ENCODE measurements at places on chromosomes 5 and 9. TPM values are rescaled to one million over a fixed set of nuclear protein-coding genes. Genes with fewer than 3 reads are reported as not detected.

DNA sequence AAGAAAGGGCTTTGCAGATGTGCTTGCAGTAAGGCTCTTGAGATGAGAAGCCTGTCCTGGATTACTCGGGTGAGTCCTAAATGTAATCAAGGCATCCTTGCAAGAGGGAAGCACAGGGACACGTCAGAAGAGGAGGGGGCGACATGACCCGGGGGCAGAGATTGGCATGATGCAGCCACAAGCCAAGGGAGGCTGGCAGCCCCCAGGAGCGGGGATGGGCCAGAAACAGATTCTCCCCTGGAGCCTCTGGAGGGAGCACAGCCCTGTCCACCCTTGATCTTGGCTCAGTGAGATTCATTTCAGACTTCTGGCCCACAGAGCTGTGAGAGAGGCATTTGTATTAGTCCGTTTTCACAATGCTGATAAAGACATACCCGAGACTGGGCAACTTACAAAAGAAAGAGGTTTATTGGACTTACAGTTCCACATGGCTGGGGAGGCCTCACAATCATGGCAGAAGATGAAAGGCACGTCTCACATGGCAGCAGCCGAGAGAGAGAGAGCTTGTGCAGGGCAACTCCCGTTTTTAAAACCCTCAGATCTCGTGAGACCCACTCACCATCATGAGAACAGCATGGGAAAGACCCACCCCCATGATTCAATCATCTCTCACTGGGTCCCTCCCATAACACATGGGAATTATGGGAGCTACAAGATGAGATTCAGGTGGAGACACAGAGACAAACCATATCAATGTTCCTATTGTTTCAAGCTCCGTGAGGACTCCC, 76.1 kb downstream of the ADAMTS2 start:
- peaks cover 2% of the 10 kb centered on the region for H3K27me3 ChIP-seq
- peak overlapping the region; percentile 38 for H3K27ac ChIP-seq
- H3K4me1 ChIP-seq, result peaks cover 25% of the 10 kb centered on the region

- H3K4me1 ChIP-seq, result no peaks in the 10 kb centered on the region
- H3K36me3 ChIP-seq, result peaks cover 8% of the 10 kb centered on the region
Measured at GRCh38 chr9:15111071-15111470, 195.9 kb downstream of the TTC39B start.

- H3K27ac ChIP-seq, result no peak overlapping the region
- no peaks in the 10 kb centered on the region for H3K27me3 ChIP-seq
- H3K4me3 ChIP-seq, result no peak overlapping the region
- H3K4me1 ChIP-seq, result peaks cover 2% of the 10 kb centered on the region
Measured at GRCh38 chr5:65243161-65243560, 238.6 kb downstream of the ADAMTS6 start.

GRCh38 chr9:6538666-6539071, 106.9 kb downstream of the GLDC start:
- no peak overlapping the region for H3K4me3 ChIP-seq
- peaks cover 5% of the 10 kb centered on the region for H3K27me3 ChIP-seq
- no peak overlapping the region for H3K27ac ChIP-seq
- H3K36me3 ChIP-seq, result no peaks in the 10 kb centered on the region

DNA sequence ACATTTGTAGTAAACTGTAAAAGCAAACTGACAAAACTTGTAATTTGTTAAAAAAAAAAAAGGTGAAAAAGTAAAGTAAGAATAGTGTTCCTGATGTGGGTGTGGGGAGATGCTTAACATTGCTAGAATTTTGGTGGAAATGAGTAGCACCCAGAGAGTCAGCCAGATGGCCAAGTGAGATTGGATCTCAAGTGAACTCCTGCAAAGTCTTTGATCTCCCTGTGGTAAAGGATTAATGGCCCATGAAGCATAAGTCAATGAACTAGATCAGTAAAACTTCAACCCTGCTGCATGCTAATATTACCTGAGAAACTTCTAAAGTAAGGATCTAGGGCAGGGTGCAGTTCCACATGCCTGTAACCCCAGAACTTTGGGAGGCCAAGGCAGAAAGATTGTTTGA, 19.0 kb upstream of the FAM169A start:
- H3K4me1 ChIP-seq, result no peaks in the 10 kb centered on the region
- no peaks in the 10 kb centered on the region for H3K27me3 ChIP-seq
- no peak overlapping the region for H3K4me3 ChIP-seq
- no peak for DNase-seq
- no peak overlapping the region for H3K27ac ChIP-seq

DNA sequence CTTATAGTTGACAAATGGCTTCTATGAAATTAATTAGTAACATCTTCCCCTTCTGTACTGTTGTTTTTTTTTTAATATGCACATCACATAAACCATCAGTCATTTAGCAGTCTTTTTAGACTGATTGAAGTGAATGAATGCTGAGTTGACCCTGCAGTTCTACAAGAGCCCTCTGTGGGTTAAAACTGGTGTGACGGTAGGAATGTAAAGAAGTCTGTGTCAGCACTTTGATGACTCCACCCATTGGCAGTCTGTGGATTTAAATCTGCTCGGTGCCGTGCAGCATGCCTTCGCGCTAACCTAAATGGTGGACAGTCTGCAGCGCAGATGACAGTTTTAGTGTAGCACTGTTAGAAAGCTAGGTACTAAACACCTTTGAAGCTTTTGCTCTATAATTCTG, 3.1 kb downstream of the GTF3C4 start:
- H3K4me1 ChIP-seq, result peaks cover 13% of the 10 kb centered on the region
- DNase-seq, result no peak
- H3K27me3 ChIP-seq, result peaks cover 4% of the 10 kb centered on the region
- H3K36me3 ChIP-seq, result no peaks in the 10 kb centered on the region
- H3K27ac ChIP-seq, result no peak overlapping the region
- H3K4me3 ChIP-seq, result peak overlapping the region; percentile 50

GRCh38 chr9:123682746-123683145, 247.2 kb downstream of the DENND1A start:
- H3K27me3 ChIP-seq, result no peaks in the 10 kb centered on the region
- DNase-seq, result no peak
- H3K4me1 ChIP-seq, result peaks cover 2% of the 10 kb centered on the region
- H3K4me3 ChIP-seq, result no peak overlapping the region

DNA sequence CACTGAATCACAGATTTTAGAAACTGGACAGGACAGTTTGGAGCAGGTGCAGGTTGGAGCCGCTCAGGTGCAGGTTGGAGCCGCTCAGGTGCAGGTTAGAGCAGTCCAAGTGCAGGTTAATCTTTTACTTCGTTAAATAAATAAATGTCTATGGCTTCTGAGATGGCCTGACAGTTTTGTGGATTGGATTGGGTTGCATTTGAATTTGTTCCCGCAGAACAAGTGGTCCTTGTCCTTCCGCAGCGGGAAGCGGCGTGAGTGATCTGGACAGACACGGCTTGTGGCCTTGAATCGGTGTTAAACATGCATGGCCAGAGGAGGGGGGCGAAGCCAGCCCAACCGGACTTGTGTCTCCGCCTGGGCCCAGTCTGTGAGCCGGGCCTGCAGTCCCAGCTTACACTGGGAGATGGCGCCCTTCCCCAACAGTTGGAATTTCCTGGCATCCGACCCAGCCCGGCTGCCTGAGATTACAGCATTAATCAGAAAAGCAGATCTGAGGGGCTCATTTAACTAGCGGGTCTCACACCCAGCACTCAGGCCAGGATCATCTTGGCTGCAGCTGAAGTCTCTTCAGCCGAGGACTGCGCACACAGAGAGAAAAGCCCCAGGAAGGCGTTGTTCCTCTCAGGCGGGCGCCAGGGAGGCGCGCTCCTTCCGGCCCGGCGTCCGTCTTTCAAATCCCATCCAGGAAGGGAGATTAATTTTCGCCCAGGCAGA, 1.5 kb upstream of the OLFM1 start:
- peaks cover 10% of the 10 kb centered on the region for H3K36me3 ChIP-seq
- H3K4me3 ChIP-seq, result peak overlapping the region; percentile 76
- H3K27ac ChIP-seq, result peak overlapping the region; percentile 87

GRCh38 chr9:8680658-8681057, 881.1 kb upstream of the DMAC1 start:
- DNase-seq, result peak; percentile 22
- H3K4me1 ChIP-seq, result peaks cover 49% of the 10 kb centered on the region
- no peak overlapping the region for H3K27ac ChIP-seq
- H3K27me3 ChIP-seq, result peaks cover 2% of the 10 kb centered on the region

- H3K27me3 ChIP-seq, result no peaks in the 10 kb centered on the region
- DNase-seq, result no peak
- no peak overlapping the region for H3K4me3 ChIP-seq
- no peaks in the 10 kb centered on the region for H3K4me1 ChIP-seq
- no peak overlapping the region for H3K27ac ChIP-seq
- H3K36me3 ChIP-seq, result no peaks in the 10 kb centered on the region
Measured at GRCh38 chr9:115775659-115776058, 377.9 kb upstream of the PAPPA start.

DNA sequence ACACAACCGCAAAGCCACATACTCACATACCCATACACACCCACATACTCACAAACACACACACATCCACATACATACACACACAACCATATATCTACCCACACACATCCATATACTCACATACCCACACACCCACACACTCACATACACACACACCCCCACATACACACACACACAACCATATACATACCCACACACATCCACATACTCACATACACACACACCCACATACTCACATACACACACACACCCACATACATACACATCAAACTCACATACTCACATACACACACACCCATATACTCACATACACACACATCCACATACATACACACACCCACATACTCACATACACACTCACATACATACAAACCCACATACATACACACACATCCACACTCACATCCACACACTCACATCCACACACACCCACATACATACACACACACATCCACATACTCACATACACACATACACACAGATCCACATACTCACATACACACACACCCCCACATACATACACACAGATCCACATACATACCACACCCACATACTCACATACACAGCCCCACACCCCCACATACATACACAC, 220.0 kb downstream of the ADAMTS12 start:
- no peaks in the 10 kb centered on the region for H3K4me1 ChIP-seq
- no peak overlapping the region for H3K27ac ChIP-seq
- no peak for DNase-seq
- H3K27me3 ChIP-seq, result no peaks in the 10 kb centered on the region

GRCh38 chr9:126935630-126936029, 21.0 kb downstream of the RALGPS1 start:
- H3K27ac ChIP-seq, result no peak overlapping the region
- peaks cover 2% of the 10 kb centered on the region for H3K4me1 ChIP-seq
- no peak for DNase-seq

- DNase-seq, result no peak
- H3K36me3 ChIP-seq, result no peaks in the 10 kb centered on the region
- H3K27ac ChIP-seq, result no peak overlapping the region
- no peak overlapping the region for H3K4me3 ChIP-seq
Measured at GRCh38 chr5:110817459-110817858, 78.7 kb downstream of the SLC25A46 start.

- H3K36me3 ChIP-seq, result peaks cover 22% of the 10 kb centered on the region
- DNase-seq, result no peak
- H3K4me1 ChIP-seq, result no peaks in the 10 kb centered on the region
- H3K27ac ChIP-seq, result no peak overlapping the region
- no peak overlapping the region for H3K4me3 ChIP-seq
Measured at GRCh38 chr5:6349387-6349786, 29.0 kb downstream of the MED10 start.

DNA sequence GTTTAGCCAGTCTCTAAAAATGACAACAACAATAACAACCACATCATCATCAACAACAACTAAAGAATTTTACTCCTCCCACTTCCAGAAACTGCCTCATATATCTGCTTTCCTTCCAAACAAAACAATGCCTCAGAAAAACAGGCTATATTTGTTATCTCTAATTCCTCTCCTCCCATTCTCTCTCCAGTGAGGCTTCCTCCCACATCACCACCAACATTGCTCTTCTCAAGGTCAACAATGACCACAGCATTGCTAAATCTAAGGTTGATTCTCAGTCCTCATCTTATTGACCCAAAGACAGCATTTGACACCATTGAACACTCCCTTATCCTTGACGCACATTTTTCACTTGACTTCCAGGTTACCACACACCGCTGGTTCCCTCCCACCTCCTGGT, 38.1 kb upstream of the PRUNE2 start:
- no peaks in the 10 kb centered on the region for H3K36me3 ChIP-seq
- no peak overlapping the region for H3K4me3 ChIP-seq
- H3K4me1 ChIP-seq, result no peaks in the 10 kb centered on the region
- no peaks in the 10 kb centered on the region for H3K27me3 ChIP-seq
- no peak overlapping the region for H3K27ac ChIP-seq

GRCh38 chr9:135614821-135615665, 24.3 kb downstream of the GLT6D1 start:
- peaks cover 5% of the 10 kb centered on the region for H3K27me3 ChIP-seq
- DNase-seq, result no peak
- no peak overlapping the region for H3K27ac ChIP-seq
- no peaks in the 10 kb centered on the region for H3K4me1 ChIP-seq

- no peak for DNase-seq
- H3K27ac ChIP-seq, result no peak overlapping the region
- H3K27me3 ChIP-seq, result no peaks in the 10 kb centered on the region
- peaks cover 9% of the 10 kb centered on the region for H3K4me1 ChIP-seq
- no peaks in the 10 kb centered on the region for H3K36me3 ChIP-seq
- no peak overlapping the region for H3K4me3 ChIP-seq
Measured at GRCh38 chr5:31485376-31486207, 46.3 kb downstream of the DROSHA start.

- peak overlapping the region; percentile 81 for H3K4me3 ChIP-seq
- H3K27ac ChIP-seq, result no peak overlapping the region
- H3K27me3 ChIP-seq, result peaks cover 2% of the 10 kb centered on the region
- no peak for DNase-seq
- peaks cover 5% of the 10 kb centered on the region for H3K4me1 ChIP-seq
Measured at GRCh38 chr5:270340-270739, 1.1 kb upstream of the PDCD6 start.

DNA sequence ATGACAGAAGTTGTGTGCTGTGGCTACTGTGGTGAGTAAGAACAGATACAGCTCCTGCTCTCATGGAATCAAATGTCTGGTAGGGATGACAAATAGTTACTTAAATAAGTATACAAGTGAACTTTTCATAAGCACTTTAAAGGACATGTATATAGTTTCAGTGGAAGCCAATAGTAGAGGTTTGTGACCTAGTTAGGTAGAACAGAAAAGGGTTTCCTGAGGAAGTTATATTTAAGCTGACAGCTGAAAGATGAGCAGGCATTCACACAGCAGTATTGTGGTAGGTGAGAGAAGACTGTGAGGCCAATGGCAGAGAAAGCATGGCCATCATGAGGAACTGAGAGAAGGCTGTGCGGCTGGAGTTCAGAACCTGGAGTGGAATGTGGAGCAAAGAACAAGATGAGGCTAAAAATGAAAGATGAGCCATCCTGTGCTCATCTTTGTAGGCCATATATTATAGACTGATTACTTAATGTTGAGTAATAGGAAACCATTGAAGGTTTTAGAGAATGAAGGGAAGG, 15.4 kb downstream of the FAM174A start:
- no peaks in the 10 kb centered on the region for H3K36me3 ChIP-seq
- no peak for DNase-seq
- no peak overlapping the region for H3K4me3 ChIP-seq
- H3K27ac ChIP-seq, result no peak overlapping the region
- H3K27me3 ChIP-seq, result no peaks in the 10 kb centered on the region
- no peaks in the 10 kb centered on the region for H3K4me1 ChIP-seq

GRCh38 chr9:110156416-110156815, 51.5 kb downstream of the C9orf152 start:
- DNase-seq, result no peak

Gene CTNNAL1
- total RNA-seq, result 13.7 TPM

Gene SMIM33
- total RNA-seq, result not detected

Gene EPB41L4B
- 10.0 TPM for total RNA-seq

Gene DNAI1
- total RNA-seq, result 1.2 TPM

Gene RANBP3L
- not detected for total RNA-seq

Gene LOX
- total RNA-seq, result 0.27 TPM

Gene LCN1
- not detected for total RNA-seq

Gene IL13
- not detected for total RNA-seq

Gene LIFR
- 41.6 TPM for total RNA-seq

Gene RBM18
- total RNA-seq, result 27.3 TPM

Gene RETREG1
- total RNA-seq, result 6.3 TPM

Gene SPINK4
- total RNA-seq, result not detected

Gene SLC25A46
- total RNA-seq, result 38.1 TPM

Gene PCDHB7
- 3.4 TPM for total RNA-seq

All from glutamatergic neuron (in vitro differentiated cells).